ENCODE measurements at places on chromosomes 3 and 15.

- no peak for DNase-seq
Measured at GRCh38 chr3:31184261-31185061, 290.0 kb upstream of the GADL1 start.

DNA sequence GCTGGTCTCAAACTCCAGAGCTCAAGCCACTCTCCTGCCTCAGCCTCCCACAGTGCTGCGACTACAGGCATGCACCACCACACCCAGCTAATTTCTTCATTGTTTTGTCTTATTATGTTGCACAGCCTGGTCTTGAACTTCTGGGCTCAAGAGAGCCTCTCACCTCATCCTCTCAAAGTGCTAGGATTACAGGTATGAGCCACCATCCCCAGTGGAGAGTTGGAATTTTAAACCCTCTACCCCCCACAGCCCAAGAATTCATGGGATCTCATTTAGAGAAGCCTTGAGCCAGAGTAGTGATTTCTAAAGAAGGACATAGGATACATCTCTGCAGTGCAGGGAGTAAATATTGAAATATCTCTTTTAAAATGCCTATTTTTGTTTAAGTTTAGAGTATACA lies 221.1 kb downstream of the CACNA2D3 start:
- DNase-seq = no peak

GRCh38 chr3:51961602-51962569 lies 5.4 kb downstream of the PCBP4 start:
- no peak for DNase-seq

- DNase-seq = no peak
Measured at GRCh38 chr3:163722405-163722804, 1355.9 kb downstream of the SI start.

DNA sequence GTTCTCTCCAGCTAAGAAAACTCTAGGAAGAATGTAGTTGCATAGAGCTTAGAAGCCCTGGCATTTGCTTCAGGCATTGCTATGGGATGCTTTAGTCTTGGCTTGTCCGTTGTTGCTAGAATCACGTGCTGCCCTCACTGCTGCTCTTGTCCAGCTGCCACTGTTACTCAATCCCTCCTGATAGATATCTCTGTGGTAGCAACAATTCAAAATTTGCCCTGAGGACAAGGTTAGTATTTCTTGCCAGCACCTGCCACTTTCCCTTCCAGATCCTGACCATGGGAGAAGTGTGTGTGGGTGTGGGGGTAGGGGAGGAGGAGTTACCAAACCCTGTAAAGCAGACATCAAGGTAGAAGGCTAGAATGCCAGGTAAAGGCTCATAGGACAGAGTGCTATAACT lies 113.8 kb downstream of the PPM1L start:
- no peak for DNase-seq

DNA sequence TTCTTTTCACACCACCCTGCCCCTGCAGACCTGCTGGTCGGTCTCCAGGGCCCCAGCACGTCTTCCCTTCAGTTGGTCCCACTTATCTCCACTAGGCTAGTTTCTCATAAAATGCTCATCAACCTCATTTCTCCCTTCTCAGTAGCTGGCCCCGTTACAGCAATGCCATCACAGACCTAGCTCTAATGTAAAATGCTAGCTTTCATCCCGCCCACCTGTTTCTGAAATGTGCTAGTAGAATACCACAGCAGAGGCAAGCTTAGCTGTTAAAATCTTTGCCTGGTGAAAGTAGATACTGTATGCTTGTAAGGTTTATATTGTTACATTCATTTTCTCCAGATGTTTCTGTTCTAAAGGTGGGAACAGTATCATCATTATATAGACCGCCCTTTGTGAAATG lies 13.1 kb downstream of the MKRN2OS start:
- no peak for DNase-seq

DNA sequence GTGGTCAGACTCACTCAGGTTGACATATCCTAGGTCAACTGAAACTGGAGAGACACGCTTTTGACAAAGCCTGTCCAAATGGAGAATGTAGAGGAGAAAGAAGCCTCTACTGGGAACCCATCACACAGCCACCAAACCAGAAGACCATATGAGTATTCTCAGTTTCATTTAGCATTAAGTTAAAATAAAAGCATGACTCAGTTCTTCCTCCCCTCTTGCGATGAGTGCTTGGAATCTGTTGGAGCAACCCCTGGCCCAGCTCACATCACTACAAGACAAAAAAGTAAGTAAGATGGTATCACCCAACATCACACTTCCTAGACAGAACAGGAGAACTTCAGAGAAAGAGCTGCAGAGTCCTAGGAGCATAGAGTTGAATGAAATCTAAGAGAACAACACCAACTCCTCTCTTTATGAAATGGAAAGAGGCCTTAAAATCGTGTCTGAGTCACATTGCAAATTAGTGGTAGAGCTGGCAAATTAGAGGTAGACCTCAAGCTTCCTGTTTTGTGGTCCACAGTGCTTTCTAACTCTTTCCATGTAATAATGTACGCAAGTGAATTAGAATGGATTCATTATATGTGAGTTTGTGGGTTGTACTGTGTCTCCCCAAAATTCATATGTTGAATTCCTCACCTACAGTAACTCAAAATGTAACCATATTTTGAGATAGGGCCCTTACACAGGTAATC lies 51.2 kb downstream of the FGF12 start:
- no peak for DNase-seq

DNA sequence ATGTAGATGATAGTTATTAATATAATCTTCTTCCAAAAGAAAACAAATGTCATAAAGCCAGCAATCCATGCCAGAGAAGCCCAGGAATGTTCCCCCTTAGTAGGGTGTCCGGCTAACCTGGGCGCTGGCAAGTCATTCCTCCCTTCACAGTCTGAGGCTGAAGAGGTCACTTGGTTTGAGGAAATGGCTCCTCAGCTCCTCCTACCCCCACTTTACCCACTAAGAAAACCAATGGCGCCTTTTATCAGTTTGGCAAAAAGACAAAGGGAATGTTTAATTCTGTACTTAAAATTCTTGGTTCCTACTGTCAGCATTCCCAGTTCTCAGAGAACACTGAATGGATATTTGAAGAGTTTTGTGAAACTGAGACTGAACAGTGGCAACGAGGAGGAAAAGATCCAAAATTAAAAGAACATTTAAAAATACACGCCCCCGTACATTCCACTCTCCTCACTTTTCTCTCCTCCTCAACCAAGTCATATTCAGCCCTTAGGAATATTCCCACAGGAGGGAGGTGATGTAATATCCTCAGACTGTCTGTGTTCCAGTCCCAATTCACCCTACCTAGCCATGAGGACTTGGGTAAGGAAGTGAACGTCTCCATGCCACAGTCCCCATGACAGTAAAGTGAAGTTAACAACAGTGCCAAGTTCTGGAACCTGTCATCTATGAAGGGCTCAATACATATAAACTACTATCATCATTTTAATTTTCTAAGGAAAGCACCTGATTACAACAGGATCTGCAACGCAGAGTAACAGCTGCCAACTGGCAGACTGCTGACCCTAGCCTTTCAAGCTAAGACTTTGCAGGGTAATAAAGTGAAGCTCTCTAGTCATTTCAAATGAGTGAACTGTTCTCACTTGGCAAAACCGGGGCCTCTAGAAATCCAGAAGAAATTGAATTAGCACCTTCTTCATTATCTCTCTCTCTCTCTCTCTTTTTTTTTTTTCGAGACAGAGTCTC lies 234.5 kb upstream of the ICE2 start:
- no peak for DNase-seq

DNA sequence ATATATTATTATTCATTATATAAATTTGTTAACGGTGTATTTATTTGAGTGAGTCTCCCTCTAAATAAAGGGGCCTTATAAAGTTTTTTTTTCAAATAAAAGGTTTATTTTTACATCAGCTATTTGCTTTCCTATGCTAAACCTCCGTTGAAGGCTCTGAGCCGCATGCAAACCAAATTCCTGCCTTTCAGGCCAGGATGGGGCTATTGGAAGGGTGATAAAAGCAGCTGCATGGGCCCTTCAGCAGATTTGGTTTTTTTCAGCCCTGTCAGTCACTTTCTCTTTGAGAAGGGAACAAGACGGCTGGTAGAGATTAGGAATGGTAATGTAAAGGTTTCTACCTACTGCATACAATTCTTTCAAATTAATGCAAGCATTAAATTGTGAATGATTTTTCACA lies 244.2 kb downstream of the WNT5A start:
- DNase-seq = no peak

- DNase-seq = no peak
Measured at GRCh38 chr3:16255726-16256125, 9.0 kb downstream of the DPH3 start.

GRCh38 chr3:162769564-162769963 lies 1273.0 kb downstream of the OTOL1 start:
- no peak for DNase-seq

DNA sequence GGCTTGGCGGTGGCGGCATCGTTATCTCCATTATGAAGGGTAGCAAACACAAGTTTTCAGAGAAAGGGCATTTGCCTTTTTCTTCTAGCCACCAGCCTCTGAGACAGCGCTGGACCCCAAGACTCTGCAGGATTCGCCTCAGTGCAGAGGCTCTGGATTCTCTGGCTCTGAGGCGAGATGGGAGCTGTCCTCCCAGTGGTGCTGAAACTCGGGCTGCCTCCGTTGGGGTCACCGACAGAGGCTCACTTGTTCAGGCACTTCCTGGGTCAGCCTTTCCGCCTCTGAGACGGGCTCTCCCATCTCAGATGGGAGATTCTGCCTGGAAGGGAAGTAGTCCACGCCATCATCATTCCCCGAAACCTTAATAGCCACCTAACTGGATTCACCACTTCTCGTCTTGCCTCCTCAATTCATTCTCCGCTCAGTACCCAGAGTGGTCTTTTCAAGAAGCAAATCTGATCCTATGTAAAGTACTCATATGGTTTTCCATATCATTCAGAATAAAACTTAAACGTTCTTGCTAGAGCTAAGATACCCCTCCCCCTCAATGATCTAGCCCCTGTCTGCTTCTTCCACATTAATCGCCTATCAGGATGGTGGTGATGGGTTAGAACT lies 76.9 kb downstream of the RHCG start:
- DNase-seq = no peak

GRCh38 chr3:19573644-19574043 lies 360.4 kb downstream of the EFHB start:
- no peak for DNase-seq

GRCh38 chr3:78201091-78201490 lies 1161.2 kb downstream of the ROBO2 start:
- DNase-seq = no peak

- no peak for DNase-seq
Measured at GRCh38 chr15:84752700-84753099, 4.3 kb downstream of the ZNF592 start.

DNA sequence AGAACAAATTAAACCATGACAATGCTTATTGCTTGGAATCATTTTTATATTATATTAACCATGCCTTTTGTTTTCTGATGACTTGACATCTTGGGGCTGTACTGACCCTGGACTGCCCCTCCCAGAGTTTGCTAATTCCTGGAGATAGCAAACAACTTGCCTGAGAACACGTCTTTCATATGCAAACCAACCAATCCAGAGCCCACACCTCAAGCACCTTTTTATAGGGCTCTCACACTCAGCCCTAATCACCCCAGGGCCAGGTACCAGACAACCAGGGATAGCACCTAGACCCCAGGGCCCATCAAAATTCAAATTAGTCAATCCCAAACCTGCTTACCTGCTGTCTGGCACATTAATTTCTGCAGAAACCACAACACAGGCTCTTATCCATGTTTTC lies 36.9 kb downstream of the MRPS11 start:
- DNase-seq = no peak

DNA sequence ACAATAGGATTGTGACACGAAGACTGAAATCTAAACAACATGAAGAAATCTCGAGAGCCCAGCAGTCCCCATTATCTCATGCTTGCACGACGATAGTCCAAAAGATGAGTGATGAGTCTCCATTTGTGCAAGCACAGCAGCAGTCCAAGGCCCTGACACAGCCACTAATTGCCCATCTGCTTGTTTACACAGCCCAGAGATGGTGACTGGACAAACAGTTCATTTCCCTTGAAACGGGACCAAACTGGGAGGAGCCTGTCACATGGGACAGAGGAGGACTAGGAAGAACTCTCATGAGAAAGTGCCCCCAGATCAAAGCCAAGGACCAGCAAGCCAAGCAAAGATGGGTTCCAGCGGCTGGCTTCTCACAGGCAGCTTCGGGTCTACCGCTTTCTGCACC lies 121.0 kb downstream of the GREM1 start:
- DNase-seq = no peak

DNA sequence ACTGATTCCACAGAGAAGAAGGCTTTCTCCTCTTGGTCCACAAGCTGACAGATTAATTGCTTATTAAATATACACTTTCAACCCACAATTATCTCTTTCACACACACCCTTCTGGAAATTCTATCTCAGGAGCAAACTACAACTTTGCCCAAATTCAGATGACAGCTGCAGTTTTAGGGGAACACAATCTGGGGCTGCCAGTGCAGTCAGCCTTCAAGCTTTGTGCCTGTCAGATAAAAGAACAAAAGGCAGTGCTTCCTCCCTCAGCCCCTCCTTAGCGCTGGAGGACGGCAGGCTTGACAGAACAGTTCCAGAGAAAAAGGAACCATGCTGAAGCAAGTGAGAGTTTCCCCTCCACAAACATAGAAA lies 99.6 kb downstream of the TMCC1 start:
- no peak for DNase-seq

DNA sequence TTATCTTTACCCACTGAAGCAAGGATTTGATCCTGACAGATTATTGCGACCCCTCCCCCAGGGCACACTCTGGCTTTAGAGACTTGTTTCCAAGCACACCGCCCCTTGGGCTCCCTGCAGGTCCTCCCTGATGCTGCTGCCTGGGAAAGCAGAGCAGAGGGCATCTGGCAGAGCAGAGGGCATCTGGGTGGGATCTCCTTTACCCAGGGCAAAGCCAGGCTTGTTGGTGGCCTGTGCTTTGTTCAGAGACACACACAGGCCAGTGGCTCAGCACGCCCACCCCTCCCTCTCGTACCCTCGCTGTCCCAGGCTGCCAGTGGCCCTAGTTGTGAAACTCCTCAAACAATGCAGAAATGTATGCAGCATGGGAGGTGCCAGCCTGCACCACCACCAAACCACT lies 4.8 kb downstream of the KLF13 start:
- no peak for DNase-seq

DNA sequence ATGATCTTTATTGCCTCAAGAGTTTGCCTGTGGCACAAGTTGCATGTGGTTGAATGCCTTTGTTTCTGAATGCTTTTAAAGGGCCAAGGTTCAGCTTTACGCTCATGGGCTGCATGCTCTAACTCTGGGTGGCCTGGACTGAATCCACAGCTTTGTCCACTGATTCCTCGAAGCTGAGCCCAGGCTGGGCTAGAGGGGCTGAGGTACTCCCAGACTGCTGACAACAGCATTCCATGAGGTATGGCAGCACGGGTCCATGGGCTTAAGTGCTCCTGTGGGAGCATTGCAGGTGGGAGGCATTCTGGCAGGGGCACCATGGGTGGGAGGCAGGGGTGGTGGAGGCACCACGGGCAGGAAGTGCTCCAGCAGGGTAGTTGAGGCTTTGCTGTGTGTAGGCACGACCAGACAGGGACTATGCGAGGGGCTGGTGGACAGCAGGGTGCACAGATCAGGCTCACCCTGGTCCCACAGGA lies 61.6 kb downstream of the GLCE start:
- DNase-seq = no peak

GRCh38 chr15:57235873-57236272 lies 140.4 kb upstream of the CGNL1 start:
- DNase-seq = no peak

GRCh38 chr3:130386604-130387263 lies 41.3 kb downstream of the COL6A5 start:
- no peak for DNase-seq
